ENCODE measurements at places on chromosomes 2 and 18.

DNA sequence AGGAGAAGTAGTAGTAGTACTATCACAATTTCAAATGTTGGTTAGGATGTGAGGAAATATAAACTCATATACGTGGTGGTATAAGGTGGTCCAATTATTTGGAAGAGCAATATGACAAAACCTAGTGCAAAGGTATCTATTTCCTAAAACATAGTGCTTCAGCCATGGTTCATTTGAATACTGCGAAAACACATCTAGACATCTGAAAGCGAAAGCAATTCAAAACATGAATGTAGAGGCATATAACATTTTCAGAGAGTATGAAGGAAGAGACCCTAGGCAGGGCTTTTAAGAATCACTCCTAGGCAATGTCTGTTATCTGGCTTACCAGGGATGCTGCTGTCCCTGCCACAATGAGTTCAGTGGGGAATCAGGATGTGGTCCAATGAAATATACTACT is 1085.8 kb downstream of the TDRD15 start:
- DNase-seq: no peak

DNA sequence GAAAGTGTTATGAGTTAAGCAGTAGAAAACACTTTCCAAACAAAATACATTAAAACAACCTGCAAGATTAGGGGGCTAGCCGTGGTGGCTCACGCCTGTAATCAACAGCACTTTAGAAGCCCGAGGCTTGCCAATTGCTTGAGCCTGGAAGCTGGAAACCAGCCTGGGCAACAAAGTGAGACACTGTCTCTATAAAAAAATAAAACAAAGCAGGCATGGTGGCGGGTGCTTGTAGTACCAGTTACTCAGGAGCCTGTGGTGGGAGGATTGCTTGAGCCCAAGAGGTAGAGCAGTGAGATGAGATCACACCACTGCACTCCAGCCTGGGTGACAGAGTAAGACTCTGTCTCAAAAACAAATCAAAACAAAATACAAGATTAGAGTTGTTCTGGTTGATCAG is 208.3 kb downstream of the ERBB4 start:
- no peak for DNase-seq

- no peak for DNase-seq
Measured at GRCh38 chr2:15365411-15365810, 195.7 kb downstream of the NBAS start.

GRCh38 chr2:197888321-197888720 is 83.9 kb downstream of the PLCL1 start:
- no peak for DNase-seq

DNA sequence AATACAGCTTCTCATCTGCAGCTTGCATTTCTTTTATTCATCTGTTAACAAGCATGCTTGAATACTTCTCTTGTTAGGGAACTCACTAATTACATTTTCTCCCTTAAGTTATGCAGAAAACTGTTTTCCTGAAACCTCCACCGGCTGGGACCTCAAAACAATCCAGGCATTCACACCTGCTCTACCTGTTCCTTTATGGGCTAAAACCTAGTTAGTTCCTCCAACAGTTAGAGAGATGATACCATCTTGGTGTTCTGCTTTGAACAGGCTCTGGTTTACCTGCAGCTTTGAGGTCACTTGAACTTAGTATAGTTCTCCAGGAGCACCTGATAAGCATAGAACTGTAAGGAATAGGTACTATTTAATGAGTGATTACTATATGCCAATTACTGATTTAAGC is 6.1 kb downstream of the PLEK start:
- DNase-seq: no peak

DNA sequence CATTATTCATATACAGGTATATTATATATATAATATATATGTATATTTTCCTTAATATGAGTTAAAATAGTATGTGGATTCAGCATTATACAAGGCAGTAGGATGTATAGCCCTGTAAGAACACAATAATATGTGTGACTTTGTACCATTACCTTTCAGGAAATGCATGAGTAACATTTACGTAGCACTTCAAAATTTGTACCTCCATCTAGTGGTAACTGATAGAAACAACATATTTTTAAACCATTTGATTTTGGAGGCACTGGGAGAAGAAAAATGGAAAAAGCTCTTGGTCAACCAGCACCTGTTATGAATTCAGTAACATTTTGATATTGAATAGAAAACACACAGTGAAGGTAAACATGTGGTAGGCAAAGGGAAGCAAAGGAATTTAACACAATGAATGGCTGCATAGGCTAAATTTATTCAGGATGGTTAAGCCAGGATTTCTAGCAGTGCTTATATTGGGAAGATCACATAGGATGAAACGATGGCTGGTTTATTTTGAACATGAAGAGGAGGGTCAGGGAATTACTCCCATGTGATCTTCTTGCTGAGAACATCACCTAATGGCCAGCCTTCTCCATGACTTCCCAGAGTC is 565.5 kb downstream of the CCDC85A start:
- no peak for DNase-seq

- DNase-seq: no peak
Measured at GRCh38 chr2:21165350-21165749, 41.6 kb downstream of the TDRD15 start.

DNA sequence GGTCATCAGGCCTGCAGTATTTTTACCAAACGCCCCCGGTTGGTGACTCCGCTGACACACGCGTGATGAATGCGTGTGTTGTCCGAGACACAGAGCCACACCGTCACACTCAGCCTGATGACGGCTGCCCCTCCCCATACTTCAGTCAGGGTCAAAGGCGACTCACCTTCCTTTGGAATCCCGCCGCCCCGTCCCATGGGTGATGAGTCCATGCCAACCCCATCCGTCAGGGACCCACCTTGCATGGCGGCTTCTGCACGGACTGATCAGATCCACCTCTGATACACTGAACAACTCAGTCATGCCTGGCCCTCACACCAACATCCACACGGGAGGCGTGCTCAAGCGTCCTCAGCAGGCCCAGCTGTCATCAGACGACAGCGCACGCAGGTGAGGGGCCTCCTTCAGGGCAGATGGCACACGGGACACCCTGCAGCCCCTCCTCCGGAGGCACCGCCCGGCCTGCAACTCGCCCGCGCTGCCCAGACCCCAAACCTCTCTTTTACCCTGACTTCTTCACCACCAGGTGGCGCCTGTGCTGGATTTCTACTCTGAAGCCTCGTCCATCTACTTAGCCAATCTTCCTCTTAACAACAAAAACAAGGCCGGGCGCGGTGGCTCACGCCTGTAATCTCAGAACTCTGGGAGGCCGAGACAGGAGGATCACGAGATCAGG is 89.2 kb downstream of the ZNF516 start:
- DNase-seq: peak; percentile 68

- no peak for DNase-seq
Measured at GRCh38 chr2:31132786-31133185, 5.5 kb downstream of the GALNT14 start.

DNA sequence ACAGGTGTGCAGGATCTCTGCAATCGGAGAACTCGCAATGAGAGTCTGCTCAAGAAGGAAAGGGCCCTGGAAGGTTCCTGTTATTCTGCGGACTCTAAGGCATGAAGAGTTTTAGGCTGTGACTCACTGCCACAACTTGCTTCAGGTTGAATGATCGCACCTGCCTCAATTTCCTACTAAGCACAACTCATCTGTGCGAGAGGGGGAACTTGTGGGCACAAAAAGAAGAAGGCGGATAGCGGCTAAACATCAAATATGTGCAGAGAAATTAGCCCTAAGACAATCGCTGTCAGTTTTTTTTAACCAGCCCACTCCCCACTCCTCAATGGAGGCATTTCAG is 14.0 kb upstream of the CREG2 start:
- no peak for DNase-seq

DNA sequence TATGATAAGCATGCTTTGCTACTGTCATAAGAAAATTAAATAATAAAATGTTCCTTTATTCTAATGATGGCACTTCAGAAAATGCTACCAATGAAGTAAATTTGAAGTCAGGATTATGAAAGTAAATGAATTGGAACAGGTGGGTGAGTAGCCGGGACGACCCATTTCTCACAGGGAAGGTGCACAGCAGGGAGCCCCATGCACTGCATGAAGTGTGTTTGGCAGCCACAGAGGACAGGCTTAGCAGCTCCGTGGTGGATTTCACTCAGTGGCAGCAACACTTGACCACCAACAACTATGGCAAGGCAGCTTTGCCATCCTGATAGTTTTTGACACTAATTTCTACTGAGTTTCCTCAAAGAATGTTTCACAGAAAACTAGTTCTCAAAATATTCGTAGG is 146.3 kb downstream of the ATL2 start:
- no peak for DNase-seq

DNA sequence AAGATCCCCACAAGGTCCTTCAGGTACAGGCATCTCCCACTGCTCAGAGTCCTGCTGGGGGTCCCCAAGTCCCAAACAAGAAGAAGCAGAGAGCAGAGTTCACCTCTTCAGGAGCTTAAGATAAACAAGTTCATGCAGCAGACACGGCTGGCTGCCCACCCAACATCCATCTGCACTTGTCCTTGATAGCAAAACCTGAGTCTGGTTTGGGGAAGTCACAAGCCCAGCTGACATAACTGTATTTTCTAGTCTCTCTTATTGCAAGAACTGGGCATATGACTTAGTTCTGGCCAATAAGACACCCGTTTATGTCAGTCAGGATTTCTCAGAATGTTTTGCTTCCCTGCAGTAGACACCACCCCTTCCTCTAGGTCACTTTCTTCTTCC is 31.8 kb downstream of the AFF3 start:
- no peak for DNase-seq

DNA sequence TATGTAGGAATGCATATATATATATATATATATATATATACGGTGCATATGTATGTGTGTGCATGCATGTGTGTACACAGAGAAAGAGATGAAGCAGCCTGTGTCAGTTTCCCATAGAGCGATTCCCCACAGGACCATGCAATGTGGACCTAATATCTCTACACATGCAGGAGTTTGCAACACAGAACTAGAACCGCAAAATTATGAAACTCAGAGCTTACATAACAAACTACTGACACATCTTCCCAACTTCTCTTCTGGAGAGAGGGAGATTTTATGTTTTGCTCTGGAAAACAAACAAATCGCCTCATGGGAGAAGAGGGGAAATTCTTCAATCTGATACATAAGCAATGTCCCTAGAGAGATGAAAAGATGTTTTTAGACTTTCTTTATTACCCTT is 377.2 kb downstream of the LRATD1 start:
- DNase-seq: no peak

DNA sequence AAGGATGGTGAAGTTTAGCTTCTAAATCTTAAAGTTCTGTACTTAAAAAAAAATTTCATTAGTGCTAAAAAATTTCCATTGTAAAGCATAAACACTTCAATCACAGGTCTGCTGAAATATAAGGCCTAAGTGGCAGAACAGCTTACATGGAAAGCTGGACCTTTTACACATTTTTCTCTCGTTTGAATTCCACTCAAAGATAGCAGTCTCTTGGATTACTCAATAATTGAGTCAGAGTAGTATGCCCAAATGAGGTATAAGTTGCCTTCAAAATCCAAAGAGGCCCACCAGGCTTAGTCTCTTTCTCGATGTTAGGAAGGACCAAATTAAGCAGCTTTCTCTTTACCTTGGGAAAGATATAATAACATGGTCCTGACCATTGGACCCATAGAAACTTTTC is 220.4 kb upstream of the CWC22 start:
- no peak for DNase-seq

DNA sequence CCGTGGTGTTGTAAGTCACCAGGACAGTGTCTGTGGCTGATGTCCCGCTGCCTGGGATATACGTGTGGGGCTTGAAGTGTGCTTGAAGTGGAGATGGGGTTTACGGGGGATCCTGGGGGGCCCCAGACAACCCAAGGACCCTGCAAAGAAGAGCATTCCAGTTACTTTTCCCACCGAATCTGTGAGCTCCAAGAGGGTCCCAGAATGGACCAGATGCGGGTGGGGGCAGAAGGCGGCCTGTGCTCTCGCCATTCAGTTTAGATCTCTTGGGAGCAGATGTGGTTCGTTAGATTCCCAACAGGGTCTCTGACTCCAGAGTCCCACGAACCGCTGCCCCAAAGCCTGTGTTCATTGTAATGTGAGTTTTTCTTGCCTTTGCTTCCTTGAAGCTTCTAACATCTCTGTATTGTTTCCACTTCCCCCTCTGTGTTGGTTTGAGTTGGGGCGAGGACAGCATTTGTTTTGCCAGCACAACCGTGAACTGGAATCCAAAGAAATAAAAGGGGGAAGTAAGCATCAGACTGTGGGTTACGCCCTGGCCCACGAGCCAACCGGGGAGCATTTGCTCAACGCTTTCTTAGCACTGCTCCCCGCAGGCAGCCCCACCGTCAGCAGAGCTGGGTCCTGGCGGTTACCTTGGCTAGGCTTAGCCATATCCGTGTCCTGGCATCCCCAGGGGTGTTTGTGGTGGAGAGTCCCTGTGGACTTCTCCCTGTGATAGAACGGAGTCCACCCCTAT is 92.1 kb downstream of the SH3BP4 start:
- DNase-seq: no peak

Measured in adrenal gland (tissue), 19 donors.